ENCODE measurements at places on chromosomes 13 and 19.

- no peak for DNase-seq
Measured at GRCh38 chr19:45144431-45145269, 16.1 kb downstream of the NKPD1 start.

- DNase-seq: no peak
Measured at GRCh38 chr19:45141203-45141900, 19.4 kb downstream of the NKPD1 start.

GRCh38 chr19:30223866-30224688, 148.1 kb upstream of the ZNF536 start:
- no peak for DNase-seq

GRCh38 chr13:76790526-76790925, 95.7 kb downstream of the KCTD12 start:
- DNase-seq: no peak

GRCh38 chr13:94251831-94252608, 227.5 kb downstream of the DCT start:
- DNase-seq: no peak

- no peak for DNase-seq
Measured at GRCh38 chr19:45790942-45791341, 1.7 kb downstream of the DMWD start.

GRCh38 chr13:50152655-50153309, 137.5 kb downstream of the KCNRG start:
- no peak for DNase-seq

DNA sequence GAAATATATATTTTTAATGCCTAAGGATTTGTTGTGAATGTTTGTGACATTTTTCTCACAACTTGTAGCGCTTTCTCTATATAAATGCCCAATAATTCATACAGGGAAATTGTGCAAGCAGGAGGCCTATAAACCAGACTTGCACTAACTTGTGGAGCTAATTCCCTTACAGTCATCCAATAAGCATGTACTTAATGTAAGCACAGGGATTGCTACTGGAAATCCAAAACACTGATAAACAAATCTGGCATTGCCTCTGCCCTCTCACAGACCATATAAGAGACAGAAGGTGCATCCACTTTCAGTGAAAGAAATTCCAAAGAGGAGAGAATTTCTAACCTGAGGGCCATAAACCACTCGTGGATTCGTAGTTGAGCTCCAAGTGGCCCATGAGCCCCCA, 518.8 kb downstream of the MYO16 start:
- no peak for DNase-seq

DNA sequence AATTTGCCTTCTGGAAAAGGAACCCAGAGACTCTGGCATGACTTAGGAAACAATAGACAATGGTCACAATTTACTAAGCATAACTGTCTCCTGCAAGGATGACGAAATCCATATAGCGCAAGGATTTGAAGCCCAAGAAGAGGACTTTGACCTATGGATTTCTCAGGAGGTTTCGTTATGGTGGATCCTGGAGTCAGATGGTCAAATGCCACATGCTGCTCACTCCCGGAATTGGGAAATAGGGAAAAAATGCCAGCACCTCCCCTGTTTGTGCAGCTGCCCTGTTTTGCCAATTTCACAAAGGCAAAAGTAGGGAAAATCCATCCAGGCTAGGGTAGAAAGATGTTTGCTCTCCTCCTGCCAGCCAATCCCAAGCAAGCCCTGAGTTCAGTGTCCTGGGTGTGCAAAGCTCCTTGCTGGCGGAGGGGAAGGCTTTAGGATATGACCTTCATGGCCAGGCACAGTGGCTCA, 23.4 kb downstream of the RDH8 start:
- no peak for DNase-seq

GRCh38 chr19:50629801-50630200, 9.9 kb downstream of the SYT3 start:
- no peak for DNase-seq

DNA sequence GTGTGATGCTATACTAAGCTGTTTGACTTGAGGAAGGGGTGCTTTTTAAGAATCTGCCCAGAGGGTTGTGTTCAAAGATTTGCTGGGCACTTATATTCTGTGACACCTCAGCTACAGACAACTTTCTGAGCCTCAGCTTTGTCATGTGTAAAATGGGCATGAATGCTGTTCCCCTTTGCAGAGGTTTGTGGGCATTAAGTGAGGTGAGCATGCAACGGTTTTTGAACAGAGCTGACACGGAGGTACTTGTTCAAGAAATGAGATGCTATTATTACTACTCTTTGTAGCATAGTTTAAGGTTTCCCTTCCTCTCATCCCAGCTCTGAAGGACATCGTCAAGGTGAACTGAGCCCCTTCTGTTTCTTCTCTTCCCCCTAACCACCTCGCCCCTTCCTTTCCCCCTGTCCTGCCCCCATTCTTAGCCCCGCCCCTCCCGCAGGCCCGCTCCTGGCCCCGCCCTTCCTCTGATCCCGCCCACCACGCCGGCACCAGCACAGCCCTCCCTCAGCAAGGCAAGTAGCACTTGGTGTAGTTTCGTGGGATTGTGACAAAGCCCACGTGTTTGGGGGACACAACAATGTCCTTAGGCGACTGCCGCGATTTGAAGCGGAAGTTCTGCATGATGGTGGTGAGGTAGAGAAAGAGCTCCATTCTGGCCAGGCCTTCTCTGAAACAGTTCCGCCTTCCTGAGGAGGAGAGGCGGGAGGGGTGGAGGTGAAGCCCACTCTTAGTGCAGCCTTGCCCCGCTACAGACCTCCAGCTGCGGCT, 26.1 kb upstream of the CYP2A7 start:
- no peak for DNase-seq

DNA sequence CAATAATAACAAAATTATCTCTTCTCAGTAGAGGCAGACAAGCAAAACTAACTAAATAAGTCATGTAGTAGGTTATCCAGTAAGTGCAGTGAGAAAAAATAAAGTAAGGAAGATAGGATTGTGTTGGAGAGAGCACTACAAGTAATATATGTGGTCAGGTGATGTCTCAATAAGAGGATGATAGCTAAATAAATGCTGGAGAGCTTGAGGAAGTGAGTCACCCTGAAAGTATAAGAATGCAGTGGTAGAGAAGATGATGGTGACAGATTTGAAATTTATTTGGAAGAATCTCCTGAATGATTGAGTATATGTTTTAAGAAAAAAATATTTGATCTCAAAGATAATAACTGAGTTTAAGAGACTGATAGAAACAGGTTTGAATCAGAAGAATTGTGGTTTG, 152.2 kb upstream of the PRR20A start:
- no peak for DNase-seq

- peak; percentile 97 for DNase-seq
Measured at GRCh38 chr19:56105090-56105701, 15.9 kb downstream of the ZNF787 start.

GRCh38 chr13:67515895-67516294, 285.8 kb upstream of the PCDH9 start:
- no peak for DNase-seq

- no peak for DNase-seq
Measured at GRCh38 chr13:102020611-102021216, 381.1 kb downstream of the FGF14 start.

DNA sequence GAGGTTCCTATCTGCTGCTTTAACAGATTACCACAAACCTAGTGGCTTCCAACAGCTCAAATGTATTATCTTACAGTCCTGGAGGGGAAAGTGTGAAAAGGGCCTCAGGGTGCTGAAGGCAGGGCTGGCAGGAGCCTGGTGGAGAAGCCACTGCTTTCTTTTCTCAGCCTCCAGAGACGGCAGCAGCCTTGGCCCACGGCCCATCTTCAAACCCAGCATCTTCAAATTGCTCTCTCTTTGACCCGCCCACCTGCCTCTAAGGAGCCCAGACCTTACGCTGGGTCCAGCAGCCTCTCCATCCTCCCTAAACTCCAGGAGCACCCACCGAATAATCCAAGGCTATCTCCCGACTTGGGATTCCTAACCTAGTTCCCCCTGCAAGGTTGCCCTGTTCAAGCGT, 35.6 kb downstream of the C13orf46 start:
- no peak for DNase-seq

- no peak for DNase-seq
Measured at GRCh38 chr19:35077411-35078223, 36.1 kb downstream of the HPN start.

GRCh38 chr13:94967183-94968039, 255.1 kb upstream of the SOX21 start:
- DNase-seq: no peak

DNA sequence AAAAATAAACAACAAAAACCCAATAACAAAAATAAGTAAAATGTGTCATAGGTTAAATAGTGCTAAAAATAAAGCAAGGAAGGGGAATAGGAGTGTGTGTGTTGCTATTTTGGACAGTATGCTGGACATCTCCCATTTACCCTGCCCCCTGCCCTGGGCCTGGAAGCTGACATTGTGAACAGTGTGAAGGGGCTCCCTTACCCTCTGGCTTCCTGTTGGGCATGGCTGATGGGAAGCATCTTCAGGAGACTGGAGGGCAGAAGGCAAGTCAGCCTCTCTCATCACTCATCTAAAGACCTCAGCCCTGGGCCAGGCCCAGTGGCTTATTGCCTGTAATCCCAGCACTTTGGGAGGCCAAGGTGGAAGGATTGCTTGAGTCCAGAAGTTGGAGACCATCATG, 26.7 kb downstream of the KCTD15 start:
- no peak for DNase-seq

DNA sequence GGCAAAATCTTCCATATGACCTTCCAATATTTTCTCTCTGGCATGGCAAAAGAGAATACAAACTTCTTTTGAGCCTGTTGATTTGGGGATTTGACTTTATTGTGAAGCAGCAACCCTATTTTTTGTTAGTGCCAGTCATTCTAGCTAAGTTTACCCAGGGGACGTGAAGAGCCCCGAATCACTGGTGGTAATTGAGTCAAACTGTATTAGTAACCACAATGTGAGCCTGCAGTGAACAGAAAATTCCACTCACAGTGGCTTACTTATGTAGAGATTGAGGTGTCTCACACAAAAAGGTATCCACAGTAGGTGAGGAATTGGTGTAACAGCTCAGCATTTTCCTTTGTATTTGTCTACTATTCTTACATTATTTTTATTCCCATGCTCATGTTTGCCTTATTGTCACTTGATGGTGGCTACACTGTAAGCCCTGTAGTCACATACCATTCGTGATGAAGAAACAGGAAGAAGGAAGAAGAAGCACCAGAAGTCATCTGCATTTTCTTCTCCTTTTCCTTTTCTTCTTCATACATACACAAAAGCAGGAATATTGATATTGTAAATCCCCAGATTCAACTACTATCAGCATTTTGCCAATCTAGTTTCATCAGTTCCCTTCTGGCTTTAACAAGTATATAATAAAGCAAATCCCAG, 33.3 kb upstream of the MYCBP2 start:
- no peak for DNase-seq

- DNase-seq: no peak
Measured at GRCh38 chr19:35068941-35069634, 27.6 kb downstream of the HPN start.

GRCh38 chr19:33412601-33413425, 39.3 kb downstream of the CEBPG start:
- DNase-seq: no peak

DNA sequence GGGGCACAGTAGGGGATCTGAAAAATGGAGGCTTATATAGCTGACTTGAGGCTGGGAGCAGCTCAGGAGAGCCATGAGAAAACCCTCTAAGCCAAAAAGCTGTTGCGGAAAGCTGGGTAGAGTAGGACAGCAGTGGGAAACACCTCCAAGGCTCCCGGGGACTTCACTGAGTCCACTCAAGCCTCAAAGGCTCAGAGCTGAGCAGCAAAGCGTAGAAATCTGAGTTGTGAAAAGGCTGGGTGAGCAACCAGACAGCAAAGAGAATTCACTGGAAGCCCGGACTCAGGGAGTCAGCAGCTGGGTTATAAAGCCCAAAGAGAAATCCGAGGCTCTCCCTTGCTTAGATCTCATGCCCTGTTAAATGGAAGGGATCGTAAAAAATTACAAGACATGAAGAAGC, 905.0 kb downstream of the EFNB2 start:
- no peak for DNase-seq

GRCh38 chr13:33340631-33341030, 55.1 kb upstream of the STARD13 start:
- no peak for DNase-seq

- peak; percentile 73 for DNase-seq
Measured at GRCh38 chr13:60163478-60164233, at the start of gene DIAPH3. Gene DIAPH3 (minus strand): TSS chr13:60163928. CDS start chr13:60163766, 162 bp downstream.

DNA sequence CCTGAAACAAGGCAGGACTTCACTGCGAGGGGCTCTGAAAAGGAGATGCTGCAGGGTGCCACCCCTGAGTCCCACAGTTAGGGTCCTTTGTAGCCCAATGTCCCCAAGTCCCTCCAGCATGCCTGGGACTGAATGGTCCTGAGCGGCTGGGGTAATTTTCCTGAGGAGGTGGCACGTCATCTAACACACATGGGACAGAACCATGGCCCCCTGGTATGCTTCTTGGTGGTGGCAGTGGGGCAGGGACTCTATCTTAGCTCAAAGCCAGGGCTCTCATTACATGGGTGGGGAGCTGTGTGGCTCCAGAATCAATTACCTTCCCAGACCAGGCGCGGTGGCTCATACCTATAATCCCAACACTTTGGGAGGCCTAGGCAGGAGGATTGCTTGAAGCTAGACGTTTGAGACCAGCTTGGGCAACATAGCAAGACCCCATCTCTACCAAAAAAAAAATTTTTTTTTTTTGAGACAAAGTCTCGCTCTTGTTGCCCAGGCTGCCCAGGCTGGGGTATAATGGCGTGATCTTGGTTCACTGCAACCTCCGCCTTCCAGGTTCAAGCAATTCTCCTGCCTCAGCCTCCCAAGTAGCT, 7.9 kb upstream of the SLC7A9 start:
- no peak for DNase-seq

GRCh38 chr13:103876571-103876970, 810.4 kb upstream of the SLC10A2 start:
- DNase-seq: no peak

Data from HuH-7.5 (cell line).